ENCODE measurements at places on chromosomes 16 and 17.

DNA sequence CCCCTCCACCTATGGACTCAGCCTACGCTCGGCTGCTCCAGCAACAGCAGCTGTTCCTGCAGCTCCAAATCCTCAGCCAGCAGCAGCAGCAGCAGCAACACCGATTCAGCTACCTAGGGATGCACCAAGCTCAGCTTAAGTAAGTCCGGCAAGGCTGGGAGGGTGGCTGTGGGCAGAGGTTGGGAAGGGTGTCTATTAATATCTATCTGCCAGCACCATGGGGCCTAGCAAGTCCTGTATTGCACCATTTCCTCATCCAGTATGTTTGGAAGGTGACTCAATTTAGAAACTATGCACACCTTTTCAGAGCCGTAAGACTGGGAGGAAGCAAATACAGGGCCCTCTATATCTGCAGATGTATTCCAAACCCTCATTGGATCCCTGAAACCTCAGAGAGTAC, 45.0 kb upstream of the ARHGAP44 start:
- no peak for DNase-seq

DNA sequence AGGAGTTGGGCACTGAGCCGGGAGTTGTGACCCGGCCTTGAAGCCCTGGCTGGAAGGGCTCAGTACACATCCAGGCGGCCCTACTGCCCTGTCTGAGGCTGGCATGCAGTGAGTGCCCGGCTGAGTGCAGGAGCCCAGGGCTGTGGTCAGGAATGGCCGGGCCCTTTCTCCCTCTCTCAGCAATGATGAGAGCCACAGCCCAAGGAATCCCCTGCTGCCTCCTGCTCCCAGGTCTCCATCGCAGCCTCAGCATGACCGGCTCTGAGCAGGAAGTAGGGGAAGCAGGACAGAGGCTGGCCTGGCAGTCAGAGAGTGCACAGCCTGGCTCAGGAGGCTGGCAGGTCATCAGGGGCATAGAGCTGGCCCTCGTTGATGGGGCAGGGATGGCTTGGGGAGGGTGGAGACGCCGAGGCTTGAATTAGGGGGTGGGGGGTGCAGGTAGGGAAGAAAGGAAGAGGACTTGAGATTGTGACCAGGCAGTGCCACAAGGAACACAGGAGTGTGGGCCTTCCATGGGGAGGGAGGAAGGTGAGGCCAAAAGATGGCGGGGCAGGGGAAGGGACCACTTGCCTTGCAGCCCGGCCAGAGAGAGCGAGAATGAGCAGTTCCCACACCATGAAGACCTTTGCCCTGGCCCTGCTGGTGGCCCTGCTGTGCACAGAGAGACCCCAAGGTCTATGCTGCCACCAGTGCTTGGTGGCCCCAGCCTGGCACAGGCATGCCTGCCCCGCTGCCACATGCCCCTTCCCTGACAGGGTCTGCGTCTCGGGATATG, 32.1 kb upstream of the KRT17 start:
- no peak for DNase-seq

- DNase-seq = no peak
Observed at GRCh38 chr16:81018496-81018895, 11.5 kb downstream of the CENPN start.

- DNase-seq = no peak
Observed at GRCh38 chr17:58875261-58875660, 119.6 kb downstream of the PPM1E start.

GRCh38 chr16:61435346-61435745, 600.9 kb downstream of the CDH8 start:
- DNase-seq = no peak

DNA sequence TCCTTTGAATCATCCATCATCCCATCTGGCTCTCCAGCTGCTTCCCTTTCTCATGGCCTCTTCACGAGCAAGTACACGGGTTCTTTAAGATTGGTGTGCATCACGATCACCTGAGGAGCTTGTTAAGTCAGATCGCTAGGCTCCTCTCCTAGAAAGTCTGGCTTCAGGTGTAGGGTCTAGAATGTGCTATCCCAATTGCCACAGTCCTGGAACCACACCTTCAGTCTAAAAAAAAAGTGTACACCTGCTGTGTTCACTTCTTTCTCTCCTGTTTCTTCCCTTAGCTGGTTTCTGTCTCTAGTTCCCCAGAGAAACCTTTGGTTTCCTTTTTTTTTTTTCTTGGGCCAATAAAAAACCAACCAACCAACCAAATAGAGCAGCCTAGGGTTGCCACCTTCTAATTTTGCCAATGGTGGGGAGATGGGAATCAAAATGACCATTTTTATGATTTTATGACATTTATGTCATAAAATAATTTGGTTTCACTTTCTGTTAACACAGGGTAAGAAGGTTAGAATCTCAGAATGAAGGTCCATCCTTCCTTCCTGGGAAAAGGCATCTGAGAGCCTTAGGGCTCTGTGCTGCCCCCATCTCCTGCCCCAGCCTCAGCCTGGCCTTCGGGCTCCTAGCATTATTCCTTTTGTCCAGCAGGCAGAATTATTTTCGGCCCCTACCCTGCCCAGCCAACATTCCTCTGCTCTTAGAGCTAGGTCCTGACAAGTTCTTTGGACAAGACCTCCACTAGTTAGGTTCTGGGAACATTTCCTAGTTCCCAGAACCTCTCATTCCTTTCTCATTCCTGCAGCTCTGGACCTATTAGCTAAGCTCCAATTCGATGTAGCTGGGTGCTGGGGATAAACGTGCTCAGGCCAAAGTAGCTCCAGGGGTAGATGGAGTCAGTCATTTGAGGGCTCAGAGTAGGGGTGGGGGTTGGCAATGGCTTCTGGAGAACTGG, 1.9 kb upstream of the GGT6 start:
- no peak for DNase-seq

GRCh38 chr16:16992975-16993765, 477.6 kb downstream of the XYLT1 start:
- DNase-seq = no peak

- no peak for DNase-seq
Observed at GRCh38 chr16:87229230-87230188, 87.7 kb downstream of the C16orf95 start.

DNA sequence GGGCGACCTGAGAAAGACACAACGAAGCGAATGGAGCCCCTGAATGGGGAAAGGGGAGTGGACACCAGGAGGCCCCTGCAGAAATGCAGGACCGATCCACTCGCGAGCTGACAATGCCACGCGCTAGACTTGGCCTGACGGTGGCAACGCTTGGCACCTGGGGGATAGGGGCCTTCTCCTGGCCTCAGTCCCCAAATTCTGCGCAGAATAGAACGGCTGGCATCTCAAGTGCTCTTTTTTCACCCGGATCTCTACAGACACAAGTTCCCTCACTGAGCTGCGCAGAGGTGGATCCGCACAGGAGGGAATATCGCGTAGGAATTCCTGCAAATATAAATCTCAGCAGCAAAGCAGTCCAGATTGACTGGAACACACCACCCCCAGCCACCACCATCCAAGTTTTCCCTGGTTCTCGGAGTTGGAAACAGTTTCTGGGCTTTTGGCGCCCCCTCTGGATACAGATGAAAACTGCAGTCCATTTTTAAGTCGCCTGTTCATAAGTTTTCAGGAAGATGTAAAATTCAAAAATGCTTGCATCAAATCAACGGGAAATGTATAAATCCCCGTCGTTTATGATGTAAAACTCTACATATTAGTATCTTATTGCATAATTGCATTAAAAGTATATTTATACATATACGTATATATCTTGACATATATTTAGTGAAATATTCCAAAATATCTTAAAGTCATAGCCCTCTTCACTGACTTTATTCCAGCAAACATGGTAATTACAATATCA, 2.3 kb upstream of the SOX9 start:
- DNase-seq = peak; percentile 65

- peak; percentile 74 for DNase-seq
Observed at GRCh38 chr16:1991948-1992703, 2.4 kb downstream of the SYNGR3 start.

DNA sequence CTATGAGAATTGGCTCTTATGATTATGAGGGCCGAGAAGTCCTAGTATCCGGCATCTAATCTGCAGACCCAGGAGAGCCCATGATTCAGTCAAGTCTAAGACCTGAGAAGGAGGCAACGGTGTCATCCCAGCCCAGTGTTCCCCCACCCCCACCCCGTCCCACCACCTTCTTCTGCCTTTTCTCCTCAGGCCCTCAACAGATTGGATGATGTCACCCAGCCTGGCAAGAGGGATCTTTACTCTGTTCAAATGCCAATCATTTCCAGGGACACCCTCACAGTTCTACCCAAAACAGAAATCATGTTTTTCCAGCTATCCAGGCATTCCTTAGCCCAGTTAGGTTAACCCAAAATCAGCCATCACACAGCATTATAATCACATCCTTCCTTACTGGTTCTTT, 10.0 kb upstream of the GAA start:
- no peak for DNase-seq

GRCh38 chr16:9007177-9007794, 43.6 kb upstream of the USP7 start:
- DNase-seq = peak; percentile 35

GRCh38 chr16:67845291-67846062, 1.3 kb upstream of the NUTF2 start:
- no peak for DNase-seq

- no peak for DNase-seq
Observed at GRCh38 chr16:12188061-12188934, 211.8 kb downstream of the SNX29 start.

DNA sequence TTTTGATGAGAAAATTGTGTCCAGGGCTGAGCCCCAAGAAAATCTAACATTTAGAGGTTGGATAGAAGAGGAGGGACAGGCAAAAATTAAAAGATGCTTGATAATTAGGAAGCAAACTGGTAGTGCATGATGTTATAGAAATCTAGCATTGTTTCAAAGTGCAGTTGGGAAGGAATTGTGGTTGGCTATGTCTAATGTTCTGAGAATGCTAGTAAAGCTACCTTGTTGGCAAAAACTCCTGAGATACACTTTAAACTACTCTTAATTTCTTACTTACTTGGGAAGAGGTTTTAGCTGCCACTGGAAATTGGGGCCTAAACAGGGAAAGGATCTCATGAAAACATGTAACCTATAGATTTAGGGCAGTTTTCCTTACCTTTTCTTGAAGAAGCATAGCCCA, 48.3 kb downstream of the MAP2K4 start:
- DNase-seq = no peak

GRCh38 chr16:80666378-80667250, 125.8 kb downstream of the DYNLRB2 start:
- no peak for DNase-seq

DNA sequence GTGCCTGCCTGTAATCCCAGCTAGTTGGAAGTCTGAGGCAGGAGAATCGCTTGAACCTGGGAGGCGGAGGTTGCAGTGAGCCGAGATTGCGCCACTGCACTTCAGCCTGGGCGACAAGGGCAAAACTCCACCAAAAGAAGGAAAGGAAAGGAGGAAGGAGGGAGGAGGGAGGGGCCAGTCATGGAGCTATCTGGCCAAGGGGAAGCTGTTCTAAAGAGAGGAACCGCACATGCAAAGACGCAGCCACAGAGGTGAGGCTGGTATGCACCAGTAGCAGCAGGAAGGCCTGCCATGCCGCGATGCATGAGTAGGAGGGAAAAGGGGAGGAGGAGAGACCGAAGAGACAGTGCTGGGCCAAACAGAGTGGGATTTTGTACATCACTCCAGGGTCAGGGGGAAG, 35.9 kb downstream of the HSBP1 start:
- DNase-seq = no peak

- DNase-seq = no peak
Observed at GRCh38 chr16:1541293-1542165, 8.1 kb downstream of the TMEM204 start.

DNA sequence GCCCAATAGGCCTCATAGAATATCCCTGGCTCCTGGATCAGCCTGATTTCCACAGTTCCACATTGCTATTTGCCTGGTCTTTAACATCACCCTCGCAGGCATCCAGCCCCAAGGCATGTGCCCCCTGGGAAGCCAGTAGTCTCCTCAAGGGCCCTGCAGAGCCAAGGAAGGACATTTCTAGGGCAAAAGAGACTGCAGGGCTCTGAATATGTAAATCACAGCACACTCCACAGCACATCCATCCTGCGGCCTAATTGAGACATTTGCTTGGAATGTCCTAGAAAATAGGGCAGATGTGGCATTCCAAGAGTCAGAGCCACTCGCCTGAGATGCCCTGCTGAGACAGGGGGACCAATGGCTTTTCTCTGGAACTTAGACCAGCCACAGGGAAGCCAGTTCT, 11.4 kb upstream of the C16orf78 start:
- DNase-seq = no peak

- no peak for DNase-seq
Observed at GRCh38 chr16:86733546-86734254, 155.4 kb downstream of the FOXL1 start.
